ENCODE measurements at places on chromosomes 7 and 10.

- no peak for DNase-seq
Observed at GRCh38 chr10:128160297-128160711, 34.1 kb upstream of the MKI67 start.

- DNase-seq = no peak
Observed at GRCh38 chr7:30995536-30995935, 31.8 kb downstream of the GHRHR start.

GRCh38 chr10:58842860-58843376 lies 330.2 kb downstream of the BICC1 start:
- no peak for DNase-seq

- no peak for DNase-seq
Observed at GRCh38 chr7:70571403-70571934, 560.5 kb upstream of the GALNT17 start.

GRCh38 chr7:2613931-2614600 lies 17.7 kb upstream of the TTYH3 start:
- no peak for DNase-seq

GRCh38 chr7:5388273-5388901 lies 35.2 kb downstream of the TNRC18 start:
- DNase-seq = no peak

- DNase-seq = no peak
Observed at GRCh38 chr10:128067691-128068397, 58.4 kb downstream of the MKI67 start.

GRCh38 chr10:16765509-16766375 lies 51.5 kb downstream of the RSU1 start:
- DNase-seq = no peak

- DNase-seq = no peak
Observed at GRCh38 chr7:80600046-80600445, 38.4 kb upstream of the CD36 start.

DNA sequence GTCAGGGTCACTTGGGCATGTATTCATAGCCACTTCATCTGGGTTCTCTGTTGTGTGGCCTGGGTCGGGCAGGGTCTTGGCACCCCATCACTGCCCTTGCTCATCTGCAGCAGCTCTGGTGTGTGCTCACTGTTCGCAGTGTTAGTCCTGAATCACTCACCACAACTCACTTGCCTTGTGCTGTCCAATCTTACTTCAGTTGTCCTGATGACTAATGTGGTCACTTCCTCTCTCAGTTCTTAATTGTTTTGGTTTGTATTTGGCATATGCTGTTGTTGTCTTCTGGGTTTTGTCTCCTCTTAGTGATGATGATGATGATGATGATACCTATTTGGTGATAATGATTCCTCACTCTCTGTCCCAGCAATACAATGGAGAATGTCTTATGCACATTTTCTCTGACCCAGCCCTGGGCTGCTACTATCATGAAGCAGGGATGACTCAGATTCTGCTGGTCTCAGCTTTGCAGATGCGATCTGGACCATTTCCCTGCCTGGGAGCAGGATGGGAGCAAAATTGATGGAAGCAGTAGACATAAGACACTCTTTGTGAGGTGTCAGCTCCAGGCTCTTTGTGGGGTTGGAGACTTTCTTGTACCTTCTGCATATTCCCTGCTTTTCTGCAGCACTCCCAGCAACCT lies 17.0 kb downstream of the ADRA2A start:
- DNase-seq = no peak

DNA sequence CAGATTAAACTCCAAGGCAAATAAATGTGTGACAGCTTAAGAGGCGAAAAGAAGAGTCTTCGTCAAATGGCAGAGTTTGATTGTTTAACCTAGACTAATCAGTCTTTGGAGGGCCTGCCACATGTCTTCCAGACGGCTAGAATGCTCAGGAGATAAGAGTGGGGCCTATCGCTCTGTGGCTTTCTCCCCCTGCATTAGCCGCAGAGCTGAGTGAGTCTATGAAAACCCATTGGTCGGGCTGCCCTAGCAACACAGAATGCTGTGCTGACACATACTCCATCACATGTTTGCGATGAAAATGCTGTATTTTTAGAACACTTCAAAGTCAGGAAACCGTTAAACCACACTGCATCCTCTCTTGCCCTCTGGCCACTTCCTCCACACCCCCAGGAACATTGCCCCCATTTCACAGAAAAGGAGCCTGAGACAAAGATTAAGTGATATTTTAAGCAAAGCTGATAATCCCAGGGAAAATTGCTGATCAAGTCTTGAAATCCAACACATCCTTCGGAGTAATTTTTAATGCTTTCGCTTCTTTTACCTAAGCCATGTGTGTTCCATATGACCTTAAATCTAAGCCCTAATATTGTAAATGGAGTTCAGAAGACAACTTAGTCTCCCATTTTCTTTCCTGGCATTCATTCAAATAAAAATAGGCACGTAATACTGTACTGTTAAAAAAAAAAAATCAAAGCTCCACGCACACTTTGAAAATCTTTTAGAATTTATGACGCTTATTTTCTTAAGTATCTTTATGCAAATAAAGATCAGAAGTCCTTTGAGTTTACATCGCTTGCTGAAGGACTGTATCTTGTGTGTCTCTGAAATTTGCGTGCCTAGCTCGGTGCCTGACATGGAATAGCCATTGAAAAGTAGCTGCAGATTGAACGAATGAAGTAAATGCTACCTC lies 161.2 kb downstream of the CELF2 start:
- DNase-seq = peak; percentile 79

GRCh38 chr7:45601094-45601493 lies 26.9 kb downstream of the ADCY1 start:
- DNase-seq = no peak

- peak; percentile 12 for DNase-seq
Observed at GRCh38 chr10:109956454-109957091, 33.3 kb upstream of the XPNPEP1 start.

- DNase-seq = no peak
Observed at GRCh38 chr7:46237466-46237865, 316.4 kb upstream of the IGFBP3 start.
